ENCODE measurements at places on chromosomes 12 and 14.

GRCh38 chr14:52153939-52154338 is 85.1 kb upstream of the NID2 start:
- DNase-seq, result peak; percentile 29

DNA sequence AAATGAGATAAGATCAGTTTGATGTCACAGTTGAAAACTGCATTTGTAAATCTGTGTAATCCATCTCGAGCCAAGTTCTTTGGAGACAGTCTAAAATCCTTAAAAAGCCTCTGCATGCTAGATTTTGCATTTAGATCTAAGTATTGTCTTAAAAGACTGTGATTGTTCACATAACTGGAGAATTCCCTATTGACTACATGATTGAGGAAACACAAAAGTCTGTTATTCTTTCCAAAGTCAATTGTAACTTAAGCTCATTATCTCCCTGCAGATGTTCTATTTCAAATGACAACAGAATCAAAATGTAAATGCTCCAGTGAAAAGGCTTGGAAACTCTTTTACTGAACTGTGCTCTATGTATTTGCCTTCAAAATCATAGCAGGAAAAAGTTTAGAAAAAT is 77.8 kb downstream of the MYF5 start:
- DNase-seq, result no peak

GRCh38 chr12:125187780-125188741 is 122.8 kb downstream of the AACS start:
- DNase-seq, result no peak

DNA sequence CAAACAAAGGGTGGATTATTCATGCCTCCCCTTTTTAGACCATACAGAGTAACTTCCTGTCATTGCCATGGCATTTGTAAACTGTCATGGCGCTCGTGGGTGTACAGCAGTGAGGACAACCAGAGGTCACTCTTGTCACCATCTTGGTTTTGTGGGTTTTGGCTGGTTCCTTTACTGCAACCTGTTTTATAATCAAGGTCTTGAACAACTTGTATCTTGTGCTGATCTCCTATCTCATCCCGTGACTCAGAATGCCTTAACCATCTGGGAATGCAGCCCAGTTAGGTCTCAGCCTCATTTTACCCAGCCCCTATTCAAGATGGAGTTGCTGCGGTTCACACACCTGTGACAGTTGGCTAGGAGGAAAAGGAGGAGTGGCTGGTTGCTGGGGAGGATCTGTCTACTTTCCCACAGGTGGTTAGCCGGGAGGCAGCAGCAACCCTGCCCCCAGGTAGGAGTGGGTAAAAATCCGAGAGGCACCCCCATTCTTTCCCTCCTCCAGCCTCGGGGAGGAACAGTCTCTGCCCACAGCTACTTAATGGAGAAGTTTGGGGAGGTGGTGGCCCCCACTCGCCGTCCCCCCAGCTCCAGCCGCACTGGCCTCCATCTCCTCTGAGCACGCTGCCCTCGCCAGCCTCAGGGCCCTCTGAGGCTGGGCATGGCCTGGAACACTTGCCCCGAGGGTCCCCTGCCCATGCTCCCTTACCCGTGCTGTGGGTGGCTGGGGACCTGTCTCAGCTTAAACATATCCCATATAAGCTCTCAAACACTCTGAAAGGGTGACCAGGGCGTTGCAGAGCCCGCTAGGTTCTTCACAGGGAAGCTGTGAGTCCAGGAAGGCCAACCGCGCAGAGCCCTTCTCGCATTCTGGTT is 41.7 kb downstream of the SMIM41 start:
- no peak for DNase-seq

GRCh38 chr14:104301731-104302460 is 163.5 kb downstream of the KIF26A start:
- DNase-seq, result no peak

DNA sequence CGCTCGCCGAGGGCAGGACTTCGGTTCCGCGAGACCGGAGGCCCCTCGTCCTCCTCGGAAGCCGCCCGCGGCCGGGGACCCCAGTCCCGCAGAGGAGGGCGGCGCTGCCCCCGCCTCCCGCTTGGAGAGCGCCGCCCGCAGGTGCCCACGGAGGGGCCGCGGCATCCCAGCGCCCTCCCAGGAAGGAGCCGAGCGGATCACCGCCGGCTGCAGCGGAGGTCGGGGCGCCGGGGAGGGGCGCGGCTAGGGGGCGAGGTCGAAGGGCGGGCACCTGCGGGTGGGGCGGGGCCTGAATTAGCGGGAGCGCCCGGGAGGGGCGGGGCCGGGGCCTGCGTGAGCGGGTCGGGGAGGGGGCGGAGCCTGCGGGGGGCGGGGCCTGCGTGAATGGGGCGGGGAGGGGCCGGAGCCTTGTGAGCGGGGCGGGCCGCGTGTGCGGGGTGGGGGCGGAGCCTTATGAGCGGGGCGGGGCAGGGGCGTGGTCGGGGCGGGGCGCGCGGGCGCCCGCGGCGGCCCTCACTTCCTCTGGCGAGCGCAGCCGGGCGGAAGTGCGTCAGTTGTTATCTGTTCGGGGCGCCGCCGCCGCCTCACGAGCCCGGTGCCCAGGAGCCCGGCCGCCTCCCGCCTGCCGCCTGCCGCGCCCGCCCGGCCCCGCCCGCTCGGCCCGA is at the start of gene FBRSL1:
Gene FBRSL1 (plus strand): TSS at position 550 of the 665 bp plus-strand sequence.
- DNase-seq, result peak; percentile 11

DNA sequence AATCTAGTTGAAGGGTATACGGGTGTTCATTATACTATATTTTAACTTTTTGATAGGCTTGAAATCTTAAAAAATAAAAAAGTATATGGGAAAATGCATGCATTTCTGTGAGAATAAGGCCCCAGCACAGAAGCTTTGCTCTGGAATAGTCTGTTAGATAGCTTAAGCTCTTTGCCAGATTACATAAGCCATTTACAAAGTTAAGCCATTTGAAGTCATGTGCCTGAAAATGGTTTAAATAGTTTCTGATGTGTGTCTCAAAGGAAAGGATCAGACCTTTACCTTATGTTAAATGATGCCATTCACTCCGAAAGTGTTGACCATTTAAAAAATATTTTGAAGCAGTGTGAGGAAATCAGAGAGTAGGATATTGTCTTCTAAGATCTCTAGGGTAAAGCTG is 51.3 kb downstream of the WASHC4 start:
- DNase-seq, result no peak

DNA sequence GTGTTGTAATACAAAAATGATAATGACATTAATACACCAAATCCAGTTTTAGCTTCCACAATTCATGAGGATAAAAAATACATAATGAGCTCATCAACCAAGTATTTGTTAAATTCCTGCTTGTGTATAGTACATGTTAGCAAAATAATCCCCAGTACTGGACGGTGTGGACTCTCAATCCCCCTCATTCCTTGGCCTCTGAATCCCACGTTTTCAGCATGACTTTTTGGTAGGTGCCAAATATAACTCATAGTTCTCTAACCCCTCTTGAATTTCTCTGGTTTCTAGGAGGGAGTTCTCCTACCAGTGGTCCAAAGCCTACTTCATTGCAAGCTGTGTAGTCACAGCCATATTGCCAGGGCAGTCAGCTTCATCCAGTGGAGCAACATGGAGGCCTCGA is 41.4 kb upstream of the EPS8 start:
- no peak for DNase-seq

- no peak for DNase-seq
Measured at GRCh38 chr14:32802295-32802694, 136.4 kb upstream of the NPAS3 start.

GRCh38 chr12:116712458-116713303 is 25.2 kb downstream of the SPRING1 start:
- peak; percentile 54 for DNase-seq

GRCh38 chr12:45697371-45697770 is 32.1 kb upstream of the ARID2 start:
- no peak for DNase-seq

- DNase-seq, result no peak
Measured at GRCh38 chr12:131509701-131510100, 201.2 kb upstream of the SFSWAP start.

GRCh38 chr12:120833849-120834248 is 70.3 kb downstream of the SPPL3 start:
- no peak for DNase-seq

- DNase-seq, result no peak
Measured at GRCh38 chr14:64702493-64703394, 1.5 kb upstream of the PLEKHG3 start.

DNA sequence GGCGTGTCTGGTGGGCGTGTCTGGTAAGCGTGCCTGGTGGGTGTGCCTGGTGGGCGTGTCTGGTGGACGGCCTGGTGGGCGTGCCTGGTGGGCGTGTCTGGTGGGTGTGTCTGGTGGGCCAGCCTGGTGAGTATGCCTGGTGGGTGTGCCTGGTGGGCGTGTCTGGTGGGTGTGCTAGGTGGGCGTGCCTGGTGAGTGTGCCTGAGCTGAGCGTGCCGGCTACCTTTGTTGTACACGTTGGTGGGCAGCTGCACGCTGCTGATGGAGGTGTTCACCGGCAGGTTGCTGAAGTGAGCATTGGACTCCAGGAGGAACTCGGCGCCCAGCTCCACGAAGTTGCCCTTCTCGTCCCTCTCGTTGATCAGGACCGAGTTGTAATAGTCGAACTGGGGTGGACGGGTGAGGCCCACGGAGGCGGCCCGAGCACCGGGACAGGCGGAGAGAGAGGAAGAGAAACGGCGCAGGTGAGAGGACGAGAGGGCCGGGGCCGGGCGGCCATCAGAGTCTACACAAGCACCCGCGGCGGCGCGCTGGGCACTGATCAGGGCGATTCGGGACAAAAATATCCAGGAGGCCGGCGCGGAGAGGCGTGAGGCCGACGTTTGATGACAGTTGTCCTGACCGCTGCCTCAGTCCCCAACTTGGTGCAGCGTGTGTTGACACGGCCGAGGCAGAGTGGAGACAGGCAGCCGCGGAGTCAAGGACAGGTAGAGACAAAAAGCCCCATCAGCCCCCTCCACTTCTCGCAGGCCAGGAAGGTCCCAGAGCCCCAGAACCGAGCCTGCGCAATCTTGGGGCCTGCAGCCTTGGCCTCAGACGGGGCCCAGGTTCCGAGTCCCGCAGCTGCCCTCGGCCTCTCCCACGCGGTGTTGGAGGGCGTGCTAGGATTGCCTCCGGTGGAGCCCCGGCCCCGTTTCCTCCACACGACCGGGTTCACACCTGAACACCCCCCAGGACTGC is 10.5 kb downstream of the CACNA2D4 start:
- no peak for DNase-seq
